ENCODE measurements at places on chromosomes 3 and 15.

DNA sequence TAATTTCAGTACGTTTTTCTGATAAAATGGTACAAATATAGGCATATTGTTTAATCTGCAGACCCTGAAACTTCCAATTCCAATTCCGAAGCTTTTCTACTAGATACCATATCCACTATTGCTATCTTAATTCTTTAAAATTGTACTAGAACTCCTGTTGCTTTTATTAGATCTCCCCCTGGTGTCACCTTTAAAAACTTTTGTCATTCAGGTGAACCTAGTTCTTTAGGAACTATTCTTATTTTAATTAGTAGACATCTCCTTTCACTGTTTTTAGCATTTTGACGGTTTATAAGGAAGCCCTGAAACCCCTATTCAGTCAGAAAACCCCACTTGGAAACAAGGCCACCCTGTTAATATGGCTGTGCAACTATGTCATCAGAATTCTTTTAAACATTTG lies 22.3 kb downstream of the C2CD4B start:
- no peak for DNase-seq

DNA sequence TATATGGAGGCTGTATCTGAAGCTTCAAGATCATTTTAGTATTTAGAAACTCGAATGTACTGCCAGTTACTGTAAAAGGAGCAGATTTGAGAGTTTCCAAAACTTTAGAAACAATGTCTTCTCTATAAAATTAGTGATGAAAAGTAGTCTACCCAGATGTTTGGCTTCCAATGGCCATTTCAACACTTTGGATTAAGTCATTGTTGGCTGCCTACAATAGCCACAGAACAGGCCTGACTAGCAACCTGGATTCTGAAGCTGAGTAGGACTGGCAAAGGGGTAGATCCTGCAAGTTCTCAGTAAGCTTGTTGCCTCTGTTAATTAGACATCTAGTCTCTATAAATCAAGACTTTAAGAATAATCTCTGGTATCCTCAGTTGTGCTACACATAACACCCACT lies 239.0 kb upstream of the KCNMB2 start:
- peak; percentile 86 for DNase-seq

- peak; percentile 76 for DNase-seq
Measured at GRCh38 chr15:50116477-50116876, 2.6 kb downstream of the ATP8B4 start.

DNA sequence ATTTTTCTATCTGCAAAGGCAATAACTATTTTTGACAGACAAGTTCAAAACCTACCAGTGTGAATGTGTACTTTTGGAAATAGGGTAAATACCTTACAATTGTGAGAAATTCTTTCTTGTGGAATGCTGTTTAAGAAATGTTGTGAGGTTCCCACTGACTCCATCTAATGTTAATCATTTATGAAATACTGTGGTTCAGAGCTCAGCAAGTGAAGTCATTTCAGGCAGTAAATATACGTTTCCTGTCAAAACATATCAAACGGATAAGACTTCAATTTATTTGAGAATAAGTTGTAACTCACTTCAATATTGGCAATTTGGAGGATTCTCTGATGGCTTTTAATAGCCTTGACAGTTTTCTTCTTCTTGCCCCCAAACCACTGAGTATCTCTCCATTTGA lies 16.4 kb downstream of the TAFA4 start:
- no peak for DNase-seq

DNA sequence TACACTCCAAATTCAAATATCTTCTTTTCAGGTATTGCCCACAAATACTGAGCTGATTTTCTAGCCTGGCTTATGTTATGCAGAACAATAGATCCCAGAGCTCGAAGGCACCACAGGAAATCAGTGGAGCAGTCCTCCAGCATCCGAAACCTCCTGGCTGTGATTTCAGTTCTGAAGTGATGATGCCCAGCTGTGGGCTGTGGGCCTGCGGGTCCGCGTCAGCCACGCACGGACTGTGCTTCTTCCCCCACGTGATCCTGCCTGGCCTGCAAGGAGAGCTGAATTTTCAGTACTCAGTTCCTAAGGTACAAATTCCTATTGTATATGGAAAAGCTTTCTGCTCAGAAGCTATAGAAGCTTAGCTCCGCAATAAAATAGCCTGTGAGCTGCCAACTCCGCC lies 96.2 kb downstream of the OCA2 start:
- no peak for DNase-seq

DNA sequence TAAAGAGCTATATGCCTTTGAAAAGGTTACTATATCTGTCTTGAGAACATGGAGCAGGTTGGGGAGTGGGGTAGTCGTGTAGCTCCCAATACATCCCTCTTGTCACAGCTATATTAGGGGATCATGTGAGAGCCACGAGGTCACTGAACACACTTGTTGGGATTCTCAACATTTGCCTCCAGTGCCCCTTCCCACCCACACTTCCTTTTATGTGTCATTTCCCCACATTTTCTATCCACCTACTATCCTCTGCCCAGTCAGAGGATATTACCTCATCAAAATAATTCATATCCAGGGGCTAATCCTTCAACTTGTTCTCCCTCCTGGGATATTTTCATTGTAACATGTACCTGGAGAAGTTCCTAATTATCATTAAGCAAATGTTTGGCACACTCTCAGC lies 85.0 kb downstream of the CYP19A1 start:
- DNase-seq, result peak; percentile 39

GRCh38 chr3:153233986-153234385 lies 72.0 kb downstream of the RAP2B start:
- no peak for DNase-seq

- DNase-seq, result no peak
Measured at GRCh38 chr3:133983576-133984560, 45.9 kb downstream of the SLCO2A1 start.

DNA sequence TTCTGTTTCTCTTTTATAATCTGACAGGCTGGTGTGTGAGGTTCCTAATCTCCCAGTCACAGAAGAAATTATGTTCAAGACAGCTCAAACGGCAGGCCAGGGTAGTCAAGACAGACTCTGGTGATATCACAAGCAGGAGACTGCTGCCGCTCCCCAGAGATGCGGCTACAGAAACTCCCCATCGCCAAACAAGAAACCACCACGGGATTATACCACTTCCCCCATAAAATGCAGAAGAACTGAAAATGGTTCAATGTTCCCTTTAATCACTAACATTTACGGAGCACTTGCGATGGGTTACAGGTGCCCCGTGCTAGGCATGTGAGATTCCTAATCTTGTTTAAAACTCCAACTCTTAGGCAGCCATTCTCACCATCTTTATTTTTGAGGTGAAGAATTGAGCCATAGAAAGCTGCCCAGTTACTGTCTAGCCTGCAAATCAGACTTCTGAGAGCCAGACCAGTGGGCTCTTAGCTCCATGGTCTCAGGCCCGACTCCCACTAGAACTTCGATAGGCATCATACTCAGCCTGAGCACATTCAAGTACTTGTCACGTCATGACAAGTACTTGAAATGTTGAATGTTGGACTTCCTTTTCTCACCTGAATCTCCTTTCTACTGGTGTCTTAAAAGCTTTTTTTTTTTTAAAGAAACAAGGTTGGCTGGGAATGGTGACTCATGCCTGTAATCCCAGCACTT lies 58.4 kb downstream of the TBC1D2B start:
- no peak for DNase-seq

DNA sequence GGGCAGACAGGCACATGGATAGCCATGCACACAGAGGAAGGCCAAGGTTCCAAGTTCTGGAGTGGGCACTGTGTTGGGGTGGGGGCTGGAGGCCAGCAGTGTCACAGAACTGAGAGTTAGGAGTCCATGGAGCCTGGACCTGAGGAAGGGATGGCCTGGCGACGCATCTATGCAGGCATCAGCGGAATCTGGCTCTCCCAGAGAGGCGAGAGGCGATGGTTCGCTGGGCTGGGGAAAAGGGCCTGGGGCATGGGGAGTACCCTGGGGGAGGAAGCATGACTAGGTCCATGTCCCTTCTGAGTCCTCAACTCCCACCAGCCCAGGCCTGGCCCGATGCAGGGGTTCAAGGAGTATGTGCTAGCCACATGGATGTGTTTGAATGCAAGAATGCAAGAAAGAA lies 192.8 kb upstream of the LINGO1 start:
- no peak for DNase-seq

- DNase-seq, result no peak
Measured at GRCh38 chr3:168168743-168169142, 73.0 kb upstream of the GOLIM4 start.

GRCh38 chr3:153090973-153091372 lies 71.1 kb upstream of the RAP2B start:
- DNase-seq, result no peak

GRCh38 chr3:144463911-144464310 lies 492.3 kb downstream of the DIPK2A start:
- DNase-seq, result peak; percentile 1

DNA sequence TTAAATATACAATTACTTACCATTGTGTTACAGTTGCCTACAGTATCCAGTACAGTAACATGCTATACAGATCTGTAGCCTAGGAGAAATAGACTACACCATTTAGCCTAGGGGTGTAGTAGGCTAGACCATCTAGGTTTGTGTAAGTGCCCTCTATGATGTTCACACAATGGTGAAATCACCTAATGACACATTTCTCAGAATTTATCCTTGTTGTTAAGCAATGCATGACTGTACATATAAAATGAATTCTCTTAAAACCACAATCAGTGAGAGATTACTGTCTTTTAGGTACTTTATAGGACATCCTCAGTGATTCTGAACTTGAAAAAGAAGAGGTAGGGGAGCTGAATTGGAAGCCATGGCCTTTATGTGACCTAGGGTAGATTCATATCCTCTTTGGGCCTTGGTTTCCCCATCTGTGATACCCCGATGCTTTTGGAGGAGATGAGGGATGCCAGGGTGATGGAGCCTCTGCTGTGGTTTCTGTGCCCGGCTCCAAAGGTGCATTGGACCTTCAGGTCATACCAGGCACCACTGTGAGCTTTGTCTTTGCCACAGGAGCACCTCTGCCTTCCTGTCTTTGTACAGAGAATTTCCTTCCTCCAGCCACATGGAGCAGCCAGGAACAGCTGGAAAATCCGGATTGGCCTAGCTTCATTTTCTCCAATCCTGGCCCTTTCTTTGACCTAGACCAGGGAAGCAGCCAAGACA lies 51.9 kb upstream of the FLNB start:
- DNase-seq, result peak; percentile 96

DNA sequence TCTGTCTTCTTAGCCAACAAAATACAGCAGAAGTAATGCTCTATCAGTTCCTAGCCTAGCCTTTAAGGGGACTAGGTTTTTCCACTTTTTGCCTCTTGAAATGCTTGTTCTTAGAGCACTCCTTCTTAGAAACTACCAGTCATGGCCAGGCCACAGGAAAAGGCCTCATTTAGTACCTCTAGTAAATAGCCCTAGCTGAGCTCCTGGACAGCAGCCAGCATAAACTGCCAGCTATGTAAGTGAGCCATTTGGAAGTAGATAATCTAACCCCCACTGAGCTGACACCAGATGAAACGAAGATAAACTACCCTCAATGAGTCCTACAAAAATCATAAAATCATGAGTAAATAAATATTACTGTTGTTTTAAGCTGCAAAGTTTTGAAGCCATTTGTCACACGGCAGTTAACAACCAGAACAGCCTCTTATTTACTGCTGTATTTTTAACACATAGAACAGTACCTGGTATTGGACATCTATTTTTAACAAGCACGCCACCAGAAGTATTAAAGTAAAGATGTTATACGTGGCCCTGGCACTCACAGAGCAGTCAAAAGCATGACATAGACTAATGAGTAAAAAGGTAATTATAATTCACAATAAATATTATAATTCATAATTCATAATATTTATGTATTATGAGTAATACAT lies 12.0 kb downstream of the TBC1D5 start:
- peak; percentile 48 for DNase-seq

DNA sequence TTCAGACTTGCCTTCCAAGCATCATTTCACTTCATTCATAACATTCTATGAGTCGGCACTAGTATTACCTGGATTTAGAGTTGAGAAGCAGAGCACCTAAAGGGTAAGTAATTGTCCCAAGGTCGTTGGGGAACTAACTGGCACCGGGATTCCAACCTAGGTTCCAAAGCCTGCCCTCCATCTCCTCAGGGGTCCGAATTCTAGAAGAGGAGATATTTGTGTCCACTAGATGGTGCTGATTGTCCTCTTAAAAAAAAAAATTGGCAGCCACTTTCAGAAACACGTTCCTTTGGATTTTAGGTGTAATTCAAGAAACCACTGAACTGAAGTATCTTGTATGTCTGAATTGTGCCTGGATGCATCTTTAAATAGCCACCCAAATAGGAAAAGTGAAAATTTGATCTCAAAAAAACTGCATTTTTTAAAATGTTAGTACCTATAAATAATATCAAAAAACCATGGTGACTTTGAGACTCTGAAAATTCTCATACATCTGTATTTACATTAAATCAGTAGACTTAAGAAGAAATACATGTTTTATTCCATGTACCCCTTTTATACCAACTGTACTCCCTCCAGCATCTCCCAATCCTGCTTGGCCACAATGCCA lies 3.9 kb upstream of the FSIP1 start:
- DNase-seq, result peak; percentile 72
